Mesendoderm (in vitro differentiated cells): ENCODE measurements at places on chromosomes 2 and 18.

DNA sequence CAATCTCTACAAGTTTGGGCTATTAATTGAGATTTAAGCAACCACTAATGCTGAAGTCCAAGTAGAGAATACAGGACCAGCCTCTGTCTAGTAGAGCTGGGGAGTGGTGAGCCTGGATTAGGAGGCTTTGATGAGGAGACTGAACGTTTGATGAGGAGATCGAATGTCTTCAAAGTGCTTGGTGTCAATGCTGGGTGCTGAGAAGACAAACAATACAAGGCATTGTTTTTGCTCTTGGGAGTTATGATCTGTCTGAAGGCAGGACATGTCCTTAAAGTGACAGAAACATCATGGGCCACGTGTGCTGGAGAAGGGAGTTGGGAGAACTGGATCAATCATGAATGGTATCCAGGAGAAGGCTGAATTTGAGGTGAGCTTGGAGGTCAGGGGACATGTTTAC is 143.6 kb downstream of the SPHKAP start:
- no peak for DNase-seq

DNA sequence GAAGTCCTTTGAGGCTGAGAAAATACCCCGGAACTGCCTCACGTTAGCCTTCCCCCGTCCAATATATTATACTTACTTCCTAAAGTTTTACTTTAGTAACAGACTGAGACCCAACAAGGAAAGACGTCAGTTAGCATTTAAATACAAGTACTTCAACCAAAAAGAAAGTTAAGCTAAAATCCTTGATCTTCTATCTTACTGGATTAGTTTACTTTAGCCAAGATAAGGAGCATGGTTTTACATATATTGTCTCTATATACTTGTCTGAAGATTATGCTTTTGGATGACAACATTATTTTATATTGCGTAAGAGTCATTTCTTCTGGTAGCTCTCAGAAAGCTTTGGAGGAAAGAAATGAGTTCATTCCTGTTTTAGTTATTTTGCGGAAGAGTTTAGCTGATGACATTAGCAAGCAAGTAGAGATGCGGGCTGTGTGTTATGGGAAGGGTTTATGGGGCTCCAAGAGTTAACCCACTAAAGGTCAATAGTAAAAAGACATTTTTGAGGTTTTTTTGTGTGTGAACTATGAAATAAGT is 532.9 kb downstream of the ZNF516 start:
- no peak for DNase-seq

DNA sequence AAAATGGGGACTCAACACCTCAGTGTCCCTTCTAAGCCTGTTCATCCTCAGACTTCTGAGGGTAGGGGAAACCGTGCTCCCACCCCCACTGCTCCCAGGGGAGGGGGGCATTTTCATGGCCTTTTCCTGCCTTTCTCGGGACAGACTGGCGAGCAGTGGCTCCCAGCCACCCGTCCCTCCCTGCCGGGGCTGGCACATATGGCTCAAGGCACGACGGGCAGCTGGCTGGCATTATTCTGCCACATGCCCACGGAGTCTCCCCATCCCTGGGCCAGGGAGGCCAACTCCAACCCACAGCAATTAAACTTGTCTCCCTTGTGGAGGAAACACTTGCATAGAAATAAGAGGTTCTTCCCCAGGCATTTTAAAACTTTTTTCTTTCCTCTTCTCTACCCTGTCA is 148.5 kb upstream of the CBLN2 start:
- no peak for DNase-seq

- no peak for DNase-seq
Observed at GRCh38 chr2:145725876-145726275, 1206.0 kb upstream of the ZEB2 start.
